ENCODE measurements at places on chromosomes 4 and X. TPM values are rescaled to one million over a fixed set of nuclear protein-coding genes. Genes with fewer than 3 reads are reported as not detected.

DNA sequence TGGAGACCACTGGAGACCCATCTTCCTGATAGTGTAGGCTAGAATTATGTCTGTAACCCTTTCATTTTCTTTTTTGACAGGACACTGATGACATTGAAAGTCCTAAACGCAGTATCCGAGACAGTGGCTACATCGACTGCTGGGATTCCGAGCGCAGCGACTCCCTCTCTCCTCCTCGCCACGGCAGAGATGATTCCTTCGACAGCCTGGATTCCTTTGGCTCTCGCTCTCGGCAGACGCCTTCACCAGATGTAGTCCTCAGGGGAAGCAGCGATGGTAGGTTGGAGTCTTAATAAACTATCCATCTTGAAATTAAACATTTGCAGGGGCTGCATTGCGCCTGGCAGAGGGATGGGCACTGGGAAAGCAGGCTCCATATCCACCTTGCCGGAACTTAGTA is 75.4 kb downstream of the LIMCH1 start:
- DNase-seq: peak; percentile 54
- H3K4me3 ChIP-seq: peak overlapping the region; percentile 35

DNA sequence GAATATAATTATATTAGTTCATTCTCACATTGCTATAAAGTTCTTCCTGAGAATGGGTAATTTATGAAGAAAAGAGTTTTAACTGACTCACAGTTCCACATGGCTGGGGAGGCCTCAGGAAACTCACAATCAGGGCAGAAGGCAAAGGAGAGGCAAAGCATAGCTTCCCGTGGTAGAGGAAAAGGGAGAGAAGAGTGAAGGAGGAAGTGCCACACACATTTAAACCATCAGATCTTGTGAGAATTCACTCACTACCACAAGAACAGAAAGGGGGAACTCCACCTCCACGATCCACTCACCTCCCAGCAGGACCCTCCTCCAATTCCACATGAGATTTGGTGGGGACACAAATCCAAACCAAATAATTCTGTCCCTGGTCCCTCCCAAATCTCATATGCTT is 773.4 kb upstream of the INTU start:
- H3K27me3 ChIP-seq: no peaks in the 10 kb centered on the region
- no peaks in the 10 kb centered on the region for H3K36me3 ChIP-seq
- H3K4me1 ChIP-seq: no peaks in the 10 kb centered on the region
- no peak overlapping the region for H3K4me3 ChIP-seq
- H3K27ac ChIP-seq: no peak overlapping the region

VCX2 gene
- not detected for total RNA-seq

DNA sequence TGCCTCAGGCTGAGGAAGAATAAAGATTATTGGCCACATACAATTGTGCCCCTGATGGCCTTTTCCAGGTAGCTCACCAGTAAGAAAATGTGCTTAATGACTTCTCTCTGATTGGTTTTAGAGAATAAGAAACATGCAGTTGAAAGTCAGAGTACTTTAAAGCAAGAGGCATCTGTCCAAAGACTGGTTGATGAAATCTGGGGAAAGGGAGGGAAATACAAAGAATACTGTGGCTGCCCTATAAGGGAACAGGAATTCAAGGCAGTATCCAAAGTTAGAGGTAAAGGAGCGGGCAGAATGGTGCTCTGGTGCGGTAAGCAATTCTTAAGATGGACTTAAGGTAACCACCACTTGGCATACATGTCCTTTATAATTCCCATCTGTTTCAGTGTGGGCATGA is 11.4 kb downstream of the PBDC1 start:
- H3K4me3 ChIP-seq: no peak overlapping the region
- H3K4me1 ChIP-seq: no peaks in the 10 kb centered on the region
- H3K27me3 ChIP-seq: peaks cover 4% of the 10 kb centered on the region
- H3K27ac ChIP-seq: no peak overlapping the region
- DNase-seq: no peak

PCDH11X gene
- 0.80 TPM for total RNA-seq
